ENCODE measurements at places on chromosomes 4 and X.

DNA sequence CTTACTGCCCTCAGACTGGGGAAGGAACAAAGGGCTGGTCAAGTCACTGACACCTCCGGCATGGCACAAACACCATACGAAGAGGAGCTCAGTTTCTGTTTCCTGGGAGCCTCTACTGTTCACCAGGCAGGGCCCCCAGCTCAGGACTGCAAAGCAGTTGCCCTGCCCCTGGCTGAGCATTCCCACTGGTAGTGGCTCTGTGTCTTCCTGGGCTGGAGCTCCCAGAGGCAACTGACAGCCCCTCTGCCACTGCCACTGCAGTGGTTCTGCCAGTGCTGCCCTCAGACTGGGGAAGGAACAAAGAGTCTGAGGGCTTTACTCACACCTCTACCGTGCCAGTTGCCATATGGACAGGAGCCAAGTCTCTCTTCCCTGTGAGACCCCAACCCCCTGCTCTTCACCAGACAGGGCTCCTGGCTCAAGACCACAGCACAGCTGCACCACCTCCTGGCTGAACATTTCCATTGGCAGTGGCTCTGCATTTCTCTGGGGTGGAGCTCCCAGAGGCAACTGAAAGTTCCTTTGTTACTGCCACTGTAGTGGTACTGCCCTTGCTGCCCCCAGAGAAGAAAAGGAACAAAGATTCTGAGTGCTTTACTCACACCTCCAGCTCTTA lies 67.9 kb downstream of the SMARCA5 start:
- no peaks in the 10 kb centered on the region for H3K36me3 ChIP-seq
- no peak overlapping the region for H3K27ac ChIP-seq
- no peaks in the 10 kb centered on the region for H3K4me1 ChIP-seq
- no peak overlapping the region for H3K4me3 ChIP-seq
- no peaks in the 10 kb centered on the region for H3K27me3 ChIP-seq
- no peak for DNase-seq

DNA sequence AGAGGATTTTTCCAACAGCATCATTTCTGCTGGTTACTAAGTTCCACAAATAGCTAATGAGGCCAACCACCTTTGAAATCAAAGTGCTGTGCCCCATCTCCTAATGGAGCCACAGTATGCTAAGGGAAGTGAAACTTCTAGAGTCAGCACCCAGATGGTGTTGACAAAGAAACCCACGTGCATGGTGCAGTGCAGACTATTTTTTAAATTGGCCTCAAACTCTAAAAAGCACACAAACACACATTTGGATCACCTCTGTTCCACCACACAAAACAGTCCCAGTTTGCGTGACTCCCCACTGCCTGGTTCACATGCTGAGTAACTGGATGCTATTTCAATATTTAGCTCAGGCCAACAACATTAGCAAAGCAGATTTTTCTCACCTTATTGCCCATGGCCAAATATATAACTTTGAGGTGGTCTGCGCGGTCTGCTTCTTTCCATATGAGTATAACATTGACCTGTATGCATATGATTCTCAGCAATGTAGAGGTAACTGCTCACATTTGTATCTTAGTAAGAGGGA lies 69.9 kb downstream of the AMELX start:
- H3K4me3 ChIP-seq: no peak overlapping the region
- DNase-seq: no peak
- no peak overlapping the region for H3K27ac ChIP-seq

- no peaks in the 10 kb centered on the region for H3K4me1 ChIP-seq
- no peaks in the 10 kb centered on the region for H3K36me3 ChIP-seq
- no peak for DNase-seq
- no peak overlapping the region for H3K27ac ChIP-seq
- H3K4me3 ChIP-seq: no peak overlapping the region
These were observed 1393.4 kb upstream of the PCDH7 start for GRCh38 chr4:29326816-29327215.

DNA sequence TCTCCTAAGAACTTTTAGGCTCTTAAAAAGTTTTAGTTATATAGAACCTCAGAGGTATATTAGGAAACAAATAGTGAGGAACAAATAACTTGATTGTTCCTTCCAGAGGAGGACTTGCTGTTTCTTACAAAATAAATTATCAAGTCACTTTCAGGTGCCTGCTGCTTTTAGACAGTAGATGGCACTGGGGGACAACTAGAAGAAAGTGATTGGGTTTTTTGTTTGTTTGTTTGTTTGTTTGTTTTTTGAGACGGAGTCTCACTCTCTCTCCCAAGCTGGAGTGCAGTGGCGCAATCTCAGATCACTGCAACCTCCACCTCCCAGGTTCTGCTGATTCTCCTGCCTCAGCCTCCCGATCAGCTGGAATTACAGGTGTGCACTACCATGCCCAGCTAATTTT lies 35.4 kb upstream of the CDKL5 start:
- H3K4me1 ChIP-seq: no peaks in the 10 kb centered on the region
- H3K27me3 ChIP-seq: no peaks in the 10 kb centered on the region
- no peak overlapping the region for H3K27ac ChIP-seq
- no peaks in the 10 kb centered on the region for H3K36me3 ChIP-seq
- no peak for DNase-seq
- no peak overlapping the region for H3K4me3 ChIP-seq

- no peak overlapping the region for H3K4me3 ChIP-seq
- H3K27me3 ChIP-seq: no peaks in the 10 kb centered on the region
- H3K27ac ChIP-seq: no peak overlapping the region
- H3K36me3 ChIP-seq: no peaks in the 10 kb centered on the region
These were observed 48.3 kb downstream of the MTHFD2L start for GRCh38 chr4:74206088-74206825.

DNA sequence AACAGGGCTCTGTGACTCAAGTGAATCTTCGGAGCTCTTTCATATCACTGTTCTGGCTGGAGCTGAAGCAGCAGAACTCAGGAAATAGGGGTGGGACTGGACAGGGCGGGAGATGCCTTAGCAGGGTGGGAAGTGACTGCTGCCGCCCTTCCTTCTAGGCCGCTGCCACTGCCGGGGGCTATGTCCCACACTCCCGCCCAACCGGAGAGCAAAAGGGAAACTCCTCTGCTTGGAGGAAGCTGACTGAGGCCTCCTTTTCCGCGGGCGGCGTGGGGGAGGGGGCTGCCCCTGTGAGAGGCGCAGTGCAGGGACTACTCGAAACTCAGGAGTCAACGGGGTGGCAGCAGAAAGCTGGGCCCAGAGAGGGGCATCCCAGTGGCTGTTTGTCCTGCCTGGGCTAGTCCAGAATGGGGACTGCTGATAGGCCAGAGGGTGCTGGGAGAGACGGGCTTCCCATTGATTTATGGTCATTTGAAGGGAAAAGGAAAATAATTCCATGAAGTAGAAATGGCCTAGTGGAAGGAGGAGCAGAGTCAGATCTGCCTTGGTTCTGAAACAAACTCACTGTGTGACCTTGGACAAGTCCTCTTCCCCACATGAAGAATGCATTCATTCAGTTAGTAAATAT lies 36.9 kb downstream of the STARD8 start:
- no peak for DNase-seq
- H3K36me3 ChIP-seq: no peaks in the 10 kb centered on the region
- no peaks in the 10 kb centered on the region for H3K4me1 ChIP-seq
- no peaks in the 10 kb centered on the region for H3K27me3 ChIP-seq

GRCh38 chrX:105701310-105702052 lies 120.9 kb upstream of the NRK start:
- no peak overlapping the region for H3K4me3 ChIP-seq
- H3K27me3 ChIP-seq: no peaks in the 10 kb centered on the region
- no peak for DNase-seq
- no peaks in the 10 kb centered on the region for H3K36me3 ChIP-seq
- no peaks in the 10 kb centered on the region for H3K4me1 ChIP-seq

GRCh38 chr4:18435781-18436180 lies 414.2 kb upstream of the LCORL start:
- H3K4me1 ChIP-seq: no peaks in the 10 kb centered on the region
- DNase-seq: no peak
- H3K27ac ChIP-seq: no peak overlapping the region
- no peaks in the 10 kb centered on the region for H3K27me3 ChIP-seq

GRCh38 chrX:47093248-47093647 lies 15.0 kb downstream of the RGN start:
- H3K4me1 ChIP-seq: no peaks in the 10 kb centered on the region
- H3K27me3 ChIP-seq: no peaks in the 10 kb centered on the region
- no peak overlapping the region for H3K4me3 ChIP-seq
- no peak for DNase-seq
- no peak overlapping the region for H3K27ac ChIP-seq

DNA sequence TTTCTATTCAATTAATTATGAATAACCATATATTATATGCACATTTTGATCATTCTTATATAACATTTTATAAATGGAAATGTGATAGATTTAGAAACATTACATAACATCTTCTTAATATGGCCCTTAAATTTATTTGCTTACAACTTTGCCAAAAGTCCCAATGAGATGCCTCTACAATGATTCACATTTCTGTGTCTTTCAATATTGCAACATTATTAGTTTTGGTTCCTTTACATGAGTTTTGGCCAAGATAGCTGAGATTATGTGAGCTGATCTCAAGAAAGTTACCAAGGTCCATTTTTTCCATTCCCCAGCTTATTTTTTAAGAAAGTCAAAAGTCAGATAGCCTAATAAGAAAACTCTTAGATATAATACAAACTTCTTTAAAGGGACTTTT lies 361.2 kb downstream of the PCDH7 start:
- DNase-seq: no peak
- H3K4me1 ChIP-seq: no peaks in the 10 kb centered on the region
- no peaks in the 10 kb centered on the region for H3K36me3 ChIP-seq
- H3K4me3 ChIP-seq: no peak overlapping the region
- no peak overlapping the region for H3K27ac ChIP-seq

GRCh38 chrX:136835761-136836160 lies 44.8 kb downstream of the RBMX start:
- H3K4me1 ChIP-seq: no peaks in the 10 kb centered on the region
- DNase-seq: no peak
- H3K27ac ChIP-seq: no peak overlapping the region
- H3K27me3 ChIP-seq: no peaks in the 10 kb centered on the region

- H3K4me1 ChIP-seq: no peaks in the 10 kb centered on the region
- no peak overlapping the region for H3K4me3 ChIP-seq
- H3K36me3 ChIP-seq: no peaks in the 10 kb centered on the region
- H3K27me3 ChIP-seq: no peaks in the 10 kb centered on the region
- no peak overlapping the region for H3K27ac ChIP-seq
These were observed 384.6 kb downstream of the DTHD1 start for GRCh38 chr4:36665985-36666527.

GRCh38 chr4:19213388-19213787 lies 1038.3 kb upstream of the SLIT2 start:
- no peak for DNase-seq
- no peak overlapping the region for H3K4me3 ChIP-seq
- no peaks in the 10 kb centered on the region for H3K4me1 ChIP-seq

- no peak overlapping the region for H3K27ac ChIP-seq
- H3K27me3 ChIP-seq: no peaks in the 10 kb centered on the region
- no peaks in the 10 kb centered on the region for H3K36me3 ChIP-seq
- DNase-seq: no peak
- no peak overlapping the region for H3K4me3 ChIP-seq
These were observed 1618.0 kb upstream of the PCDH10 start for GRCh38 chr4:131531087-131531486.

DNA sequence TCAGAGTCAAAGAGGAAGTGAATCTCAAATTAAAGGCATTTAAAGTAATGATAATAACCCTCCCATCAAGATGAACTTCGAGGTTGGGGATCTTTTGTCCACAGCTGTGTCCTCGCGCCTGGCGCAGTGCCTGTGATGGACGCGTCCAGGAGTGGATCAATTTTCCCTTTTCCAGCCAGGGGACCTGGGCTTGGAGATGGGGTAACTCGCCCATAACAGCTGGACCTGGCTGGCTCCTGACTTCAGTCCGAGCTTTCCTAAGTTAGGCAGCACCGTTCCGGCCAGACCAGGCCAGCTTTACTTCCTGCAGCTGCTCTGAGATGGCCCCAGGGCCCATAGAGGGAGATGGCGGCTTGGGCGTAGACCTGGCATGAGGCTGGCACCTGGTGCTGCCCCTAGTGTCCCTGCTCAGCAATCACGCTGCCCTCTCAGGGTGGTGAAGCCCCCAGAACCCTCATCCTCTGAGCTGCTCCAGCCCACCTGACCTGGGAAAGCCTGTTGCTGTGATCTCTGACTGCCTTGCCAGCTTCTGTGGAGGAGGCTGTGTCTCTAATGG lies 23.9 kb downstream of the ADRA2C start:
- peaks cover 40% of the 10 kb centered on the region for H3K27me3 ChIP-seq
- no peak overlapping the region for H3K4me3 ChIP-seq
- no peak for DNase-seq
- H3K36me3 ChIP-seq: no peaks in the 10 kb centered on the region
- H3K4me1 ChIP-seq: no peaks in the 10 kb centered on the region
- H3K27ac ChIP-seq: no peak overlapping the region

GRCh38 chr4:111020961-111021360 lies 398.1 kb upstream of the PITX2 start:
- no peaks in the 10 kb centered on the region for H3K27me3 ChIP-seq
- H3K36me3 ChIP-seq: no peaks in the 10 kb centered on the region
- H3K4me3 ChIP-seq: no peak overlapping the region
- no peak for DNase-seq
- no peak overlapping the region for H3K27ac ChIP-seq

- no peak overlapping the region for H3K4me3 ChIP-seq
- no peaks in the 10 kb centered on the region for H3K4me1 ChIP-seq
- H3K36me3 ChIP-seq: no peaks in the 10 kb centered on the region
- H3K27ac ChIP-seq: no peak overlapping the region
These were observed 265.7 kb downstream of the IQCM start for GRCh38 chr4:149549911-149550310.

DNA sequence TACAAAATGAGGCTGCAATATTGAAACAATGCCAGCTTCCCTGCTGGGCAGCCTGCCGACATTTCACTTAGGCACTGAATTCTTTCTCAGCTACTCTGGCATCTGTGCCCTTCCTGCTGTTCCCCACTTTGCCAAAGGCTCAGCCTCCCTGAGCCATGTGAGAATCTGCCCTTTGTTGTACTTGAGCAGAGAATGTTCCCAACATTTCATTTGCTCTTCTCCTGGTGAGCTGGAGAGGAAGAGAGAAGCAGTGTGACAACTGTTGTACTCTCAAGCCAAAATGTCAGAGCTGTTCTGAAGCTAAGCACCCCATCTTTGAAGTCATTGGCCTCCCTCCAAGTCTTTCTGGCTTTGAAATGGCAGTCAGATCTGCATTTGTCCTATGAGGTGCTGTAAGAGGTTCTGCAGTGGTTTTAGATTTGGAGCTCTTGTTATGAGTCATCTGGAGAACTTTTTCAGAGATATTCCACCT lies 32.5 kb downstream of the LANCL3 start:
- no peak overlapping the region for H3K4me3 ChIP-seq
- DNase-seq: no peak
- no peaks in the 10 kb centered on the region for H3K36me3 ChIP-seq
- H3K4me1 ChIP-seq: peaks cover 5% of the 10 kb centered on the region
- no peaks in the 10 kb centered on the region for H3K27me3 ChIP-seq

DNA sequence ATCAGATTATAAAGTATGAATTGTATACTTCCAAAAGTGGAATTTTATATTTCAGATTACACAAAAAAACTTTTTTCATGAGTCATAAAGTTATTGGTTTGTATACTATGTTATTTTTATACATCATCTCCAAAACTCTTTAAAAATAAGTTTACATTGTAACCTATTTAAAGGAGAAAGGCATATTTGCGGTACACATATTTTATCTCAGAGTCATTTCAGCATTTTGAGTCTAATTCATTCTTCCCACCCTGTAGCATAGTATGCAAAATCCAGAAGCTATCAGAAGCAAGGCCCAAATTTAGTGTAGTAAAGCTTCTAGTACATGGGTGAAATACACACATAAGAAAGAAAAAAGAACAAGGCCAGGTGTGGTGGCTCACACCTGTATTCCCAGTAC lies 80.3 kb downstream of the AWAT2 start:
- no peak overlapping the region for H3K4me3 ChIP-seq
- no peaks in the 10 kb centered on the region for H3K4me1 ChIP-seq
- H3K27me3 ChIP-seq: no peaks in the 10 kb centered on the region
- no peak for DNase-seq
- H3K27ac ChIP-seq: no peak overlapping the region
